NCI-H187 (cell line): ENCODE measurements at places on chromosomes 16 and 17.

- DNase-seq = peak; percentile 83
Observed at GRCh38 chr16:87924811-87925670, 11.3 kb downstream of the CA5A start.

DNA sequence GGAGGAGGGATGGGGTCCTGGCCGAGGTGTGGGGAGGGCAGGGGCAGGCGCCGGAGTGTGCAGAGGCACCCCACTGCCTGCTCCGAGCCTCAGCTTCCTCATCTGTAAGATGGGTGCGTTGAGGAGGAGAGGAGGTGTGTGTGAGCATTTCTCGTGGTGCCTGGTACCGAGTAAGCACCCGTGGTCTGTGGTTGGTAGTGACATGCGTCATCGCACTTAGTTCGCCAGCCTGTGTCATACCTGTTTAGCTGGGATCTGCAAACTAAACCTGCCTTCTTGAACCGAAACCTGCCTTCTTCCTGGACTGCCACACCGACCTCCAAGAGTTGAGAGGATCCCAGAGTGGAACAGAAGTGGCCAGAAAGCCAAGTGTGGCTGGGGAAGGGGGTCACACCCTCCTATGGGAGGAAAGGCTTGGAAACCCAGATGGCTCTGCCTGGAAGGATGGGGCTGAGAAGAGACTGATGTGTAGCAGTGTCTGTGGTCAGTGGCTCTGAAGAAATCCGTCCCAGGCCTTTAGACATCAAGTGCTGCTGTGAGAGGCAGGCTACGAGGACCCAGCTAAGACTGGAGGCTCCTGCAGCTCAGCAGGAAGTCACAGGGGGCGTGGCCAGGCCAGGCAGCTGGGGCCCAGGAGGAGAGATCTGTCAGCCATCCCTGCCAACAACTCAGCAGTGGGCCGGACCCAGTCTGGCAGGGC lies 162.6 kb upstream of the PLCG2 start:
- DNase-seq = no peak

DNA sequence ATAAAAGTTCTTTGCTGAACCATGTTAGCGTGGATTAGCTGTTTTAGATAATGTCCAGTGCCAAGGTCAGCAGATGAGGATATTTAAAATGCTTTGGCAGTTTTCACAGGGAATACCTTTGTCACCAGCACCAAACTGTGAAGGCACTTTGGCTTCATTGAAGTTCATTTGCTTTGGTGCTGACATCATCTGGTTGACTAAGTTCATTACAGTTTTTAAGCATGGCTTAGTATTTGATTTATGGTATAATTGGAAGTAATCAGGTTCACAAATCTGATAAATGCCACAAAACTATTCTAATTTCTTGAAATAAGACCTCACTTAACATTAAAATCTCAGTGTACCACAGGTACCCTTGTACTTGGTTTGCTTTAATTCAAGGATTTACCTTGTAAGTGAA lies 4.3 kb downstream of the GID4 start:
- no peak for DNase-seq

- no peak for DNase-seq
Observed at GRCh38 chr16:75566758-75567255, 628 bp downstream of the GABARAPL2 start.

DNA sequence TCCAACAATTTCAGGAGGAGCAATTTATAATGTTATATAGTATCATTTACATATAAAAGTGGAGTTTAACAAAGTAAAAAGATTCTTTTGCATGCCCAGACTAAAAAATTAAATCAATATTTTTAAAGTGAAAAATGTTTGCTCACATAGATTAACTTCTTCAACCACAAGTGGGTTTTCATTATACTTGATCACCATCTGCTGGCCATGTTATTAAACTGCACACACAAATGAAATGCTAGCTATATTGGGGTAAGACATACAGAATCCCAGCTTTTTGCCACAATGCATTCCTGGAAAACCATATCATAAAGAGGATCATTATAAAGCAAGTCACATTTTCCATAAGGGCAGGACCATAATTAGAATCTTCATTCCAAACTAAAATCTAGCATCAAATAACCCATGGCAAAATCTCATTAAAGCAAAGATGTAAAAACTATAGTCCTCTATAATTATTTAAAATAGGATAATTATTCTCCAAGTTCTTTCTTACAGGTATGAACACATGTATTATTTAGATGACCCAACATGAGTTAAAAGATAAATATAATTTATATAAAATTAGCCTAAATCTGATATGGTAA lies 26.3 kb downstream of the CEP112 start:
- DNase-seq = no peak

DNA sequence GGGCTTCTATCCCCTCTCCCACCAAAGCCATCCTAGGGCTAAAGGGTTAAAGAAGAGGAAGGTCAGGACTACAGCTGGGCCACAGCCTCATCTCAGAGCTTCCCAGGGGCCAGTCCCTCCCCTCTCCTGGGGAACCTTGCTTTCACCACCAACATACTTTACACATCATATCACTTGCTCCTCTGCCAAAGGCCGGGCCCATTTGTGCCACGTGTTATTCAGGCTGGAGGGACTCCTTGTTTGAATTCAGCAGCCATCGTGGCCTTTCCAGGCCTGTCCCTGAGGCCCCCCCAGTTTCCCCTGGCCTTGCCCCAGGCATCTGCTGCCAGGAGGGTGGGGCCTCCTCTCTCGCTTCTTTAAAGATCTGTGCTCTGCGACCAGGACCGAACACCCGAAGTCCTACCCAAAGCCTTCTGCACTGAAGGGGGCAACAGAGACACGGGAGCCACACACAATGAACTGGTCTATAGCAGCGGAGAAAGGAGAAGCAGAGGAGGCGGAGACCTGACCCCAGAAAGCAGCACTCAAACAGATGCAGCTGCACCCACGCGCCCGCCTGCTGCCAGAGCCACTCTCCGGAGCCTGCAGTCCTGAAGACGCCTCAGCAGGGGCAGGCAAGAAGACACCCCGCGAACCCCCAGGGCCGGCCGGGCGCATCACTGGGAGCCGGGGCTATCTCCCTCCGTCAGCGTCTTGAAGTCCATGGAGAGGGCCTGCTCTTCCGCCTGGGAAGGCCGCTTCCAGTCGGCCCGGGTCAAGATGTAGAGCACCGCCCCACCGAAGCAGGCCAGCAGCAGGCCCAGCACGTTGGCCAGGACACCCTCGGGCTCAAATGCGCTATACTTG lies 12.1 kb downstream of the CYB561 start:
- no peak for DNase-seq
